ENCODE measurements at places on chromosomes 7 and 10.
A peak's percentile ranks its signal among the peaks of the same experiment; 100 is the strongest.

DNA sequence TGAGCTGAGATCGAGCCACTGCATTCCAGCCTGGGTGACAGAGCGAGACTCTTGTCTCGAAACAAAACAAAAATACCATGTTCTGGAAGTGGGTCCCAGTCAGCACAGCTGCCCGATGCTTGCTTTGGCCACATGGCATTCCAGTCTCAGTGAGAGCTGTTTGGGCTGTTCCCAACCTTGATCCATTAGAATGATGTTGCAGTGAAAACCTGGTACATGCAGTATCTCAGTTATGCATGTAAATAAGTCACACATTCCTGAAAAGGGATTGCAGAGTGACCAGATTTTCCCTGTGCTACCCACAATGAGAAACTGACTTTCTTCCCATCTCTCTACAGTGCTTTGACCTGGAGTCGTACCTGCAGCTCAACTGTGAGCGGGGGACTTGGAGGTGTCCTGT, 15.4 kb downstream of the ZMIZ2 start:
- no peak for DNase-seq

GRCh38 chr7:14973712-14974428, 71.3 kb upstream of the DGKB start:
- DNase-seq = no peak

DNA sequence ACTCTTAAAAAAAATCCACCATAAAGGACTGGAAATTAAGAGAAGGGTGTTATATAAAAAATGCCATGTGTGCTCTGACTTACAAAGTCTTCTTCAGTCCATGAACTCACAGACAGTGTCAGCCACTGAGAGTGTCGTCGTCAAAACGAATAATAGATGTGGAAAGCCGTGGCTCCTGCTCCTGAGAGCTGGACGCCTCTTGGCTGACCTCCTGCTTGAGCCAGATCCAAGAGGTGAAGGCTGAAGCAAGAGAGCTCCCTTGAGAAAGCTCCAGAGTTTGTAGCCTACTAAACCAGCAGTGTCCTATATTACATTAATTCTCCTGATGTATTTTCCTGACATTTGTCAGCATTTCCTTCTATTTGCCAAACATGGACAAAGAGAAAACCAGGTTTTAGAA, 234.3 kb upstream of the C7orf33 start:
- no peak for DNase-seq

DNA sequence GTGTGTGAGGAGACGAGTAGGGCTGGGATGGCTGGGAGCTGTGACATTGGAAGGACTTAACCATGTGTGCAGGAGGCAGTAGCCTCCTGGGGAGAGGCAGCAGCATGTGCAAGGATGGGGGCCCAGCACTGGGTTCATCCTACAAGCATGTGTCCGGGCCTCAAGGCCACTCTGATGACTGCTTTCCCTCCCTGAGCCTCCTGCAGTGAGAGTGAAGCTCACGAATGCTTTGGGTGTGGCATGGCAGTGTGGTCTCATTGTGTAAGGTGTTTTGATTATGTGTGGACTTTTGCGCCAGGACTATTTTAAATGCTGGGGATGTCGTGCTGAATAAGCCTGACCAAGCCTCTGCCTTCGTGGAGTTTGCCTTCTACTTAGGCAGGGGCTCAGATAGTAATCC, 122.0 kb upstream of the INSYN2A start:
- DNase-seq = no peak

GRCh38 chr10:132397671-132398565, 918 bp downstream of the PWWP2B start:
- peak; percentile 57 for DNase-seq

DNA sequence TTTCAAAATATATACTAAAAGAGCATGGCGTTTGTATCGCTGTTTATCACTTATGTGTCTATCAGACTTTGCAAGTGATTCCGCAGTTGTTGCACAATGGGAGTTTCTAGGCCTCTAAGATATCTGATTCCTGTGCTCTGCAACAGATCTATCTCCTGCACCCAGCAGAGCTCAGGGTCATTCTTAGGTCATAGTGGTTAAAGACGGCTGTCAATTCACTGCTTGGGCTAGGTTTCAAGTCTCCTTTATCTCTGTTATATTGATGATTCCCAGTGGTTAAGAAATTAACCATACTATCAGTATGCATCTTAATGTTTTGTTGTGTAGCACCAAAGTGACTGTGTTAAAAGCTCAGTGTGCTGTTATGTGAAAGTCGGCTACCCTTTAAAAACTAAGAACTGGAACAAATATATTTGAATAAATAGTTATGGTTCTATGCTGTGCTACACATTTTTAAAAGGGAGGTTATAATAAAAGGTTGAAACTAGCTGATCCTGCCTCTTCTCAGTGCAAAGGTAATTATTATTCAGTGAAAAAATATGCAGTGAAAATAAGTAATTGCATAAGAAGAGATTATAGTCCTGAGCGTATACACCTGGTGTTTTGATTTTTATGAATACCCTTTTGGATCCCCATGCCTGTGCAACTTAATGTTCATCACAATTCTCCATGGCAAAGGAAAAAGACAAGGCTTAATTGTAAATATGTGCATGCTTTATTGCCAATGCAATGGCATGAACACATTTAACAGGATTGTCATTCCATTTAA, 24.0 kb downstream of the HOXA1 start:
- DNase-seq = no peak

DNA sequence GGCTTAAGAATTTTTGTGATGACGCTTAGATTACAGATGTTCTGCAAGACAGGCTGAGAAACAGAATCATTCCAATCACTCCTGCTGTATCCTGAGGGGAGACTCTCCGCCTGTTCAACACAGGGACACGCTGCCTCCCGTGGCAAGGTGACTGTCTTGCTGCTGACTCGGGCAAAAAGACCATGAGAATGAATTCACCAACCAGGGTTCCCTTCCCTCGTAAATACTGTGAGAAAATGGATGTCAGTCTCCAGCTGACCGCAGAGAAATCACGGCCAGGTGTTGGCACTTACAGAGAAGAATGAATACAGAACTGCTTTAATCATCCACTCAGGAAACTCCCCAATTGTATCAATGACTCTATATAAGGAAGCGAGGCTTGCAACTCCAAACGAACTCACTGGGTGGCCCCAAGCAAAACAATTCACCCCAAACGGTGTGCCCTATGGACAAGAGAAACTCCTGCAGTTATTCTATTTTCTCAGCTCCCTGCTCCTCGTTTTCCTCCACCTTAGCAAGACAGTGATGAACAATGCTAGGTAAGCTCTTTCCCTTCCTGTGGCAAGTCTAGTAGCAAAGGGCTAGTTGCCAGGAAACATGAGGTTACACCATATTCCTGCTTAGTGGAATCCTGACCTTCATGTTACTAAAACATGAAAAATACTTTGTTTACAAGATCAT, 22.8 kb downstream of the GNA12 start:
- DNase-seq = peak; percentile 18

Data from activated naive CD4-positive, alpha-beta T cell treated with anti-CD3 and anti-CD28 coated beads for 36 hours (primary cell).